ENCODE measurements at places on chromosomes 7 and 10.

DNA sequence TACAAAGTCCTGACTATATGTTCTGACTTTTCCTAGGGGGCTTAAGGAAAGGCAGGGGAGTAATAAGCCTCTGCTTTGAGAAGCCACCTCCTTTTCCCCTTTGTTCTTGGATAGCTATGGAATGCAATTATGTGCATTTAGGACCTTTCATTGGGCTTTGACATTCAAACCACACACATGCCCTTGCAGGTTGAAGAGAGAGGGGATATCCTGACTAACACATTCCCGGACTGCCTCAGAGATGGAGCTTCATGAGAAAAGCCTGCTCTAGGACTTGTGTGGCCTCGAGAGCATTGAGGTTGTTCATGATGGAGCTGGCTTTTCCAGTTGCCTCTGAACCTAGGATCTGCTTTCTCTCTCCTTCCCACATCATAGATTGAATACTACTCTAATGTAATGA is 694.5 kb downstream of the LRMDA start:
- DNase-seq = no peak

DNA sequence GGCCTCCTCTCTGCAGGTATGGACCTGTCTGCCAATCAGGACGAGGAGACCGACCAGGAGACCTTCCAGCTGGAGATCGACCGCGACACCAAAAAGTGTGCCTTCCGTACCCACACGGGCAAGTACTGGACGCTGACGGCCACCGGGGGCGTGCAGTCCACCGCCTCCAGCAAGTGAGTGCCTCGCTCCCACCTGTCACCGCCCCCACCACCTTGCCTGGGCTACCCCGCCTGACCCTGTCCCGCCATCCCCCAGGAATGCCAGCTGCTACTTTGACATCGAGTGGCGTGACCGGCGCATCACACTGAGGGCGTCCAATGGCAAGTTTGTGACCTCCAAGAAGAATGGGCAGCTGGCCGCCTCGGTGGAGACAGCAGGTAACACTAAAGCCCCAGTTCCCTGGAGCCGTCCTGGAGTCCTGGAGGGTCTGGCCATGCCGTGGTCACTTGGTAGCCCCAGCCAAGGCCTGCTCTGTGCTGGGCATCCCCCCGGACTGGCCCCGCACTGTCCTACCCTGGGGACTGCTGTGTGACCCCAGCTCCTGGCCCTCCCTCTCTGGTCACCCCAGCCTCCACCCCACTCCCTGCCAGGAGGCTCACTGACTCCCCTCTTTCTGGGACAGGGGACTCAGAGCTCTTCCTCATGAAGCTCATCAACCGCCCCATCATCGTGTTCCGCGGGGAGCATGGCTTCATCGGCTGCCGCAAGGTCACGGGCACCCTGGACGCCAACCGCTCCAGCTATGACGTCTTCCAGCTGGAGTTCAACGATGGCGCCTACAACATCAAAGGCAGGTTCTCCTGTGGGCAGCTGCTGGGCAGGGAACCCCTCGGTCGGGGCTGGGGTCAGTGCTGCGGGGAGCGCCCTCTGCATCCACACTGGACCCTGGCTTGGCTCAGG is 178.0 kb downstream of the RNF216 start:
- no peak for DNase-seq

GRCh38 chr10:31242902-31243301 is 76.1 kb upstream of the ZEB1 start:
- no peak for DNase-seq

DNA sequence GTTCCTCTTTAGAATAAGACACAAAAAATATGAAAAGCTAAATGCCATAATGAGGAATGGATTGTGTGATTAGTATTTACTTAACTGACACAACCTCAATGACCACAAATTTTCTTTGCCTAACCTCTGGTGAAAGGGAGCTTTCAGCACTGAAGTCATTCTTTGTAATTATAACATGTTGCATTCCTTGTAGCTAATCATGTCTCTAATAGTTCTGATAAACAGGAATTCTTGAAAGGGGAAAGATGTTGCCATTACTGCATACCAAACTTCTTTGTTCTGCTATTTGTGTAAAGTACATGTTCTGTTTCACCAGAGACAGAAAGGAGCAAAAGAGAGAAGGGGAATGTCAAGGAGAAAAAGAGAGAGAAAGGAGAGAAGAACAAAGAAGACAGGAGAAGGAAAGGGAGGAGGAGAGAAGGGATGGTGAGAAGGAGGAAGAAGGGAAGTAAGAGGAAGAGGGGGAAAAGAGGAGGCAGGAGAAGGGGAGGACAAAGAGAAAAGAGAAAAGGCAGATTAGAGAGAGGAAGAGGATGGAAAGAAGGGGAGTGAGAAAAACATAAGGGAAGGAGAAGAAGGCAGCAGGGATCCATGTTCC is 120.9 kb downstream of the SEMA3D start:
- no peak for DNase-seq

GRCh38 chr7:26685606-26686005 is 178.8 kb downstream of the SKAP2 start:
- no peak for DNase-seq

DNA sequence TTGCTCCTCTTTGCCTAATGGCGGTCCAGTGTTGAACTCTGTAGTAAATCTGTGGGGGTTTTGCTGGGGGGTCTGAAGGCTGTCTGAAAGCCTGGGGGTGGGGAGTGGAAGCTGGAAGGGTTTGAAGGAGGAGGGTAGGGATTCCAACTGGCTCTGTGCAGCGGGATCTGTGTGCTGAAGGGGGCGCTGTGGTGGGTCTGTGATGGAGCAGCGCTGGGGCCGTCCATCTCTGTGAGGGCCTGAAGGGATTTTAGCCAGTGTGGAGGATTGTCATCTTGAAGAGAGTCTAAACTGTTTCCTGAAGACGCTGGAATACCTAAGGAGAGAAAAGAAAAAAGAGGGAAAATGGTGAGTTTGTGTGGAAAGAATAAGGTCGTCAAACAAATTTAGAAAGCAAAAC is 129.2 kb downstream of the STRA8 start:
- DNase-seq = no peak

DNA sequence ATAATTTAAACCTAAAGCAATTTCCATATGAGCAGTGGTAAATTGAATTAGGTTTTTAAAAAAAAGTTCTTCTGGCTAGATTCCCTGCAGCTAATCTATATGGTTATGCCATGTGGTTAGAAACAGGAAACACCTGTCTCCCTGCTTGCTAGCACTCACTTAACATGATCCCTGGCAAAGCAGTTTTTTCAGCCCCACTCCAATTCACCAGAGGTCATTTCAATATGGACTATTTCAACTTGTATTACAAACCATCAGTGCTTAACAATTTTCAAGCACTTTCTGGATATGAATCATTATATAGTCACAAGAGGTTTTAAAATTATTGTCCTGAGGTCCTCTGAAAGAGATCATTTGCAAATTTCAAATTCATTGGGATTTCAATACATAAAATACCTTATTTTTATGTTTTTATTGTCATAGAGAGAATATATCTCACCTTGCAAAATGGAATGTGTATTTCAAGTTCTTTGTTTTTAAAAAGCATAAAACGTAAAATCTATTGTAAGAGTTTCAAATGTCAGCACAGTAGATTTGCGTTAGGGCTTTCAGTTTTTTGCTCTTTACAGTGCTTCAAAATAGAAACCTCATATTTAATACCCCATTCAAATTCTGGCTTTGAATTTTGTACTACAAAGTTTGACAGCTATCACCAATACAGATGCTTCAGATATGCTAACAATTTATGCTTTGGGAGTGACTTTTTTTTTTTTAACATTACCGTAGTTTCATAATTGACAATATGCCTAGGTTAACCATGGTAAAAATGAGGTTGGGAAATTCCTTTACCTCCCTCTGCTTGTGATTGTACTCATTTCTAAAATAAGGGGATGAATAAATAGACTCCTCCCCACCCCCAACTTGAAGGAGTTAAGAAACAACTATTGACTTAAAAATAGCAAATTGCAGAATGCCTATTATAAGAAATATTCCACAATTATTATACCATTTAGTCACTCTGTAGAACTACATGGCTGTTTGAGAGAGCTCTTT is 117.5 kb upstream of the HGF start:
- DNase-seq = no peak
